ENCODE measurements at places on chromosomes 11 and 22.

DNA sequence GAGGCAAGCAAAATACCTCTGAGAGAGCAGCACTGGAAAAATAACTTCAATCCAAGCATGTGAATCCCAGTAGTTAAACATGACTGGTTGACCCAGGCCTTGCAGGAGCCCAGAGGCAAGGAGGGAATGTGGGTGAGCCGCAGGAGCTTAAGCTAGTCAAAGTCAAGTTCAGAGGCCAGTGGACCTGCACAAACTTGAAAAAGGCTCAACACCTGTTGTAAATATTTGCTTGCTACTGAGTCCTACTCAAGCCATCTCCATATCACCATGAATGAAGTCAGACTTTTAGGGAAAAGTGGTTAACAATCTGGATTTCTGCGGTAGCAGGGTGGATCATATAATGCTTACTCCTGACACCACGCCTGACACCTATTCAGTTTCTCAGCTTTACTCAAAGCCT lies 4.8 kb upstream of the CAT start:
- DNase-seq = no peak

- DNase-seq = no peak
Observed at GRCh38 chr22:27245056-27245455, 556.5 kb downstream of the MN1 start.

GRCh38 chr11:45413156-45413858 lies 127.2 kb upstream of the SYT13 start:
- no peak for DNase-seq

DNA sequence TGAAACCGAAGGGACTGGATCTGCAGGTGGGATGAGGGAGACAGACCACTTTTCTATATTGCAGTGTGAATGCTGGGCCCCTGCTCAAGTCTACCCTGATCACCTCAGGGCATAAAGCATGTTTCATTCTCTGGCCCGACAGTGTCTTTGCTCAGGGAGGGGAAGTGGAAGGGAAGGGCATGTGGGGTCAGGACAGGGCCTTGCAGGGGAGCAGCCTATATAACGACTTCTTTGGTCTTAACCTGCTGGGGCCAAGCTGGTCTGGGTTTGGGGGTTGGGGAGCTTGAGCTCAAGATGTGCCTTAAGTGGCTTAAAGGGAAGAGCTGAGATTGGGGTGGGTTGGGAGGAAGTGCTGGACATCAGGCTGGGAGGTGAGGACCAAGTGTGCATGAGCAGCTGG lies 86.4 kb downstream of the GDPD4 start:
- no peak for DNase-seq

- DNase-seq = no peak
Observed at GRCh38 chr11:120183701-120184141, 27.1 kb upstream of the OAF start.

All from T-cell (primary cell).